Lower leg skin (tissue), 4 donors: ENCODE measurements at places on chromosomes 4 and X.

DNA sequence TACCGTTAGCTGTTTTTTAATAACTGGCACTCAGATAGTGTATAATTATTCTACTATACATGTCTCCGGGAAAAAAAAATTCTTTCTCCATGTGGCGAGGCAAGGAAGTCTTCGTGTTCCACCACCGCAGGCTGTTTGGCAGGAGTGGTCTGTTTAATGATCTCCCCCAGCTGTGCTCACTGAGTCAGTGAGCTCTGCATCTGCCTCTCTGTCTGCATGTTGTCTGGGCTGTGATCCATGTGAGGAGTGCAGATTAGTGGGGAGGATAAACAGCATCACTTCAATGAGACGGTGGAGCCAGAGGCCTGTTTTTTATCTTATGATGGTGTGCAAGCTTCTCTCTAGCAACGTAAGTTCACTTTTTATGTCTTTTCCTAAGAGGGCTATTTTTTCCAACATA, 69.8 kb downstream of the RPS3A start:
- peak; percentile 74 for DNase-seq

DNA sequence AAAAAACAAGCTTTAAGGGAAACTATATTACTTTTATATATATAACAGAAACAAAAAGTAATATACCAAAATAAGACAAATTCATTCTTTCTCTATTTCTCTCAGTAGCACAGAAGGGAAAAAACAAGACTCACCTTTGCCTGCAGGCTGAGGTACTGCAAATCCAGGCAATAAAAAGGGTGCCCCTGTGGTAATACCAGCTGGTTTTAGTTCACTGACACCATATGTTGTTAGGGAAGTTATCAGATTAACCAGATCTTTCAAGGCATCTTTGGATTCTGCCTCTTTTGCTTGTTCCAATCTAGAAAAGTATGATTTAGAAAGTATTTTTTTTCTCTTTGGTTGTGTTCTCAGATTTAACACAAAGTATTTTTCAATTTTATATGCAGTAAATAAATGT, 139.8 kb downstream of the WDFY3 start:
- DNase-seq: no peak

DNA sequence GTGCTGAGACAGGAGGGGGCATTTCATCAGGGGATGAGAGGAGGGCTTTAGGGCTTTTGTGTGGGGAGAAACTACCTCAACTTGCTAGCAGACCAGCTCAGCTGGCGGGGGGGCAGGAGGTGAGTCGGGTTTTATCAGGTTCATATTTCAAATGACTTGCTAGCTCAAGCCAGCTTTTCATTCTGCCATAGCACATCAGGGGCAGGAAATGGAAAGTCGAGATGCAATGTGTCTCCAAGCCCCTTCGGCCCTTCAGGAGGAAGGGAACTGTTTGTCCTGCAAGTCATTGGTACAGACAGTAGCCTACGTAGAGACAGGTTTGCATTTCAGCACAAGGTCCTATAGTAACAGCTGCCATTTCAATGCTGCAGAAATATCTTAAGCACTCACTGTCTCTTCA, 194.1 kb downstream of the PTTG2 start:
- no peak for DNase-seq

DNA sequence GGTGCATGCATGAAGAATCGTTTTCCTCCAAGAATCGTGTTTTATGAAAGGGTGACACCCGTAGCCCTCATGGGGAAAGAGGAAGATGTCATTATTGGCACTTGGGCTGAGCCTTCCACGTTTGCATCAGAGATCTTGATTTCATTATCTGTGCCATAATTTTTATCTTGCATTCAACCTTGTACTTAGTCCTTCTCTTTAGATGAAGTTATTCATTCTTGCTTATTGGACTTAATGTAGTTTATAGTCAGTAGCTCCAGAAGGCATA, 66.8 kb downstream of the GAB1 start:
- DNase-seq: no peak

DNA sequence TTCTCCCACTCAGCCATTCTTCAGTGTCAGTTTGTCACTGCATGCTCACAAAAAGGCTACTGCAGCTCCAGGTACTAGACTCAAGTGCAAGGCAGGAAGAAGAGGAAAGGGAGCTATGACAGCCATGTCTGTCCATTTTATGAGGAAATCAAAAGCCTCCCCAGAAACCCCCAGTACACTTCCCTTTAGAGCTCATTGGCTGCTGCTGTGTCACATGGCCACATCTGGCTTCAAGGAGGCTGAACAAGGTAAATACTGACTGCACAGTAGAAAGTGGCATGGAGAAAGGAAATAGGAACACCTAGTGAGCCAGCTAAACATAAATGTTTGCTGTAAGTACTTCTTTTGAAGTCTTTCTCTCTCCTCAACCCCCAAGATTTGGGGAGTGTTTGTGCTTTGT, 67.2 kb upstream of the FRAS1 start:
- no peak for DNase-seq

GRCh38 chr4:55658657-55659056, 22.6 kb upstream of the NMU start:
- no peak for DNase-seq
